ENCODE measurements at places on chromosomes 1 and 21. TPM values are rescaled to one million over a fixed set of nuclear protein-coding genes. Genes with fewer than 3 reads are reported as not detected.
A peak's percentile ranks its signal among the peaks of the same experiment; 100 is the strongest.

GRCh38 chr21:34795175-34795547 lies 126.4 kb downstream of the CLIC6 start:
- no peak for DNase-seq

GRCh38 chr1:159177272-159177907 lies 6.0 kb downstream of the CADM3 start:
- peak; percentile 55 for DNase-seq

GRCh38 chr1:22665752-22666151 lies 12.7 kb downstream of the C1QB start:
- DNase-seq = no peak

HSD3B2 gene
- 0.42 TPM for total RNA-seq

SFN gene
- 16.7 TPM for total RNA-seq
